ENCODE measurements at places on chromosomes 12 and 14.

- no peak for DNase-seq
These were observed 13.6 kb upstream of the GALNT16 start for GRCh38 chr14:69246331-69246730.

- no peak for DNase-seq
These were observed 452 bp downstream of the NGDN start for GRCh38 chr14:23469906-23470403.

DNA sequence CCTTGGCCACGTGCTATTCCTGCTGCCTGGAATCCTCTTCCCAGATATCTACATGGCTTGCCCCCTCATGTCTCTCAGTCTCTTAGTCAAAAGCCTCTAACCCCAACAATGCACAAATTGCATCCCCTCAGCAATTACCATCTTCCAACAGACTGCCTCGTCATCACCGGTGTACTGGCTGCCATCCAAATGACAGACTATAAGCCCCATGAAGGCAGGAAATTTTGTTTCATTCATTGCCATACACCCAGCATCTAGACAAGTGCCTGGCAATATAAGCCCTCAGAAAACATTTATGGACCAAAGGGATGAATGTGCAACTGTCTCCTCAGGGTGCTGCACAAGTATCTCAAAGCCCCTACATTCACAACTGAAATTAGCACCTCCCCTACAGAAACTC, 5.8 kb downstream of the GLT8D2 start:
- DNase-seq, result no peak

GRCh38 chr12:112904571-112904970, 2.2 kb upstream of the OAS1 start:
- no peak for DNase-seq

DNA sequence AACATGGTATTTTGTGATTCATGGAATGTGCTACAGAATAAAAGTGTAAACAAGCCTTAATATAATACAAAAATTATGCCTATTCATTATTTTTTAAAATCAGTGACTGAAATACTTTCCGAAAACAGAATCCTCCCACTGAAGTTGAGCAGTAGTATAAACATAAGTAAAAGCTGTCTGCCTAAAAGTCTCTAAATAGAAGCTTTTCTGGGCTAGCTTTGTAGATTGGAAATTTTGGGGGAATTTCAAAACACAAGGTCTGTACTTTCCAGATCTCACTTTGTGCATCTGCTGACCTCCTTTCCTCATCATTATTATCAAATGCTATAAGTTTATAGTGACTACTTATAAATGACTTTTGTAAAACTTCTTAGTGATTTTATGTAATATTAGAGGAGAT, 80.4 kb upstream of the TRHDE start:
- no peak for DNase-seq

DNA sequence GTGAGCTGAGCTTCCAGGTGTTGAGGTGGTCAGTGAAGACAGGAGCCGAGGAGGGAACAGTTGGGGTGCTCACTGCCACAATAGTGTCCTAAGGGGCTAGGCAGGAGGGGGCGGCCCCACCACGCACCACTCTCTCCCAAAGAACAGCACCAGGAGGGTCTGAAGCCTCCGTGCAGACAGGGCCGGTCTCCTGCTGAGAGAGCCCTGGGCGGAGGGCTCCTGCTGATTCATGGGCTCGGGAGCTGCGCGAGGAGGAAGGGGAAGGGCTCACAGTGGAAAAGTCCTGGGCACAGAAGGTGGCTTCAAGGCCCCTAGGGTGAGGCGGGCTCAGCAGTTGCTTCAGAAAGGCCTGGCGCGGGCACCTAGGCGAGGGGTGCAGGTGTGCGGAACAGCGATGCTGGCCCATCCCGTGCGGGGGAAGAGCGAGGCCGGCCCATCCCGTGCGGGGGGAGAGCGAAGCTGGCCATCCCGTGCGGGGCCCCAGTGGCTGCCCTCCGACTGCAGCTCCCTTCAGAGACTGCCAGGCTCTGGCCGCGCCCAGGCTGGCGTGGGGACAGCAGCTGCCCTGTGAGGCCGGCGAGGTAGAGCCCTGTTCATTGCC, 176.7 kb downstream of the ADGRD1 start:
- DNase-seq, result no peak

GRCh38 chr12:54162741-54163140, 26.0 kb downstream of the SMUG1 start:
- no peak for DNase-seq

DNA sequence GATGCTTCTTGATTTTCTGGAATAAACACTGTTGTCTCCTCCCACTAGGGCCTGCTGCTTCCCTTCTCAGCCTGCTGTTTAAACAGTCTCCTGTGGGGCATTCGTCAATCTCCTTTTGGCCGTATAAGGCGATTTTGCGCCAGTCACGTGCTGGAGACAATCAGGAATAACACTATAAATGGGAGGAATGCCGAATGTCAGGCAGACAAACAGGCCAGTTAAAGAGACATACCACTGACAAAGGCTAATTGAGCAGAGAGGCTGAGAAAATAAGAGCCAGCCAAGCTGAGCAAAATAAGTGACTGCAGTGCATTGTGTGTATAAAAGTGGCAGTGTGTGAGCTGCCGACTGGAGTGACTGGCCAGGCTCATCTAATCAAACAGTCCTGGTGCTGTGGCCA, 23.3 kb downstream of the DMAC2L start:
- DNase-seq, result peak; percentile 88

GRCh38 chr12:40819436-40820108, 127.3 kb downstream of the CNTN1 start:
- DNase-seq, result no peak

GRCh38 chr14:29637411-29637810, 290.2 kb downstream of the PRKD1 start:
- peak; percentile 36 for DNase-seq

GRCh38 chr14:24692382-24693352, 58.7 kb upstream of the GZMB start:
- no peak for DNase-seq

DNA sequence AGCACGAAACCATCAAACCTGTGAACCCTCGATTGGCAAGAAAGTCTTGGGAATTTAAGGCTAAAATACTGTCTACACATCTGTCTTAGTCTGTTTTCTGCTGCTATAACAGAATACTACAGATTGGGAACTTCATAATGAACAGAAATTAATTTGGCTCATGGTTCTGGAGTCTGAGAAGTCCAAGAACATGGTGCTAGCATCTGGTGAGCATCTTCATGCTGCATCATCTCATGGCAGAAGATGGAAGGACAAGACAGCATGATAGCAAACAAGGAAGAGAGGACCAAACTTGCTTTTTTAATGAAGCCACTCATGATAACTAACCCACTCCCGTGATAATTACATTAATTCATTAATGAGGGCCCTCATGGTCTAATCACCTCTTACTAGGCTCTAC, 102.0 kb upstream of the CDKN3 start:
- DNase-seq, result no peak

- no peak for DNase-seq
These were observed at the start of gene COCH for GRCh38 chr14:30874120-30874998. Gene COCH, plus strand, starts transcription at chr14:30874559. Its CDS starts 380 bp downstream, at chr14:30874939.

DNA sequence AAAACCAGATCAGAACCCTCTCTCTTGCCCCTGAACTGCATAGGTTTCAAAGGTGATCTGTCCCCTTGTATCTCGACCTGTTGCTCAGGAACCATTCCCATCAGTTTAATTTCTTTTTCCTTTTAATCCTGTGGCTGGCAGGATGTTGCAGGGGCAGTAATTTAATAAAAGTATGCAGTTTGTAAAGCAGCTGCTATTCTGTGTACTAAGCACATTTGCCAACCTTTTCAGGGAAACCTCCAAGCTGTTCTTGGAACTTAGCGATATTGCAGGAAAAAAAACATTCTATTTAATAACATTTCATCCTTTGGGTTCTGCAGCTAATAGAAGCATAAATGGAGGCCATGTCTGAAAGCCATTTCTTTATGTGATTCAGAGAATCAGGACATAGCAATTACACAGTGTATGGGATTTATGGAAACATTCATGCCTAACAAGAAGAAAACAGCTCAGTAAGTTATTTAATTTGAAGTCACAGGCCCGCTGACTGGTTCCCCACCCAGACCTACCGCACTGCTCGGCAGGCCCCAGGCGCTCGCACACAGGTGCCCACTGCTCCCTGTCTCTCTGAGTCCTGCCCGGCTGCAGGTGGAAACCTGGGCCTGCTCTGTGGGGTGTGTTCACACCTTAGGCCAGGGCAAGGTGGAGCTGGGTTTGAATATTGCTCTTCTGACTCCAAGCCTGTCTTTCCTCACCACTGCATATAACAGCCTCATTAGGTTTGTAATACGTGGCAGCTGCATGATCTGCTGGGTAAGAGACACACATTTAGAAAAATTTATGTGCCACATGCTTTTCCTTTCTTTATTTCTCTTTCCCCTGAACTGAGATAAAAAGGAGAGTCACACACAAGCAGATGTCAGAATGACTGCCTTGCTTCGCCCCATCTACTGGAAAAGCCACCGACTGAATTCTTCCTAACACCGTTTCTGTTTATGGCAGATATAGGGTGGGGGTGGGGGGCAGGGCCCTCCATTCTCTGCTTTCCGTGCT, 119.7 kb downstream of the SLC25A47 start:
- DNase-seq, result no peak

- no peak for DNase-seq
These were observed 70.9 kb downstream of the STXBP6 start for GRCh38 chr14:24978862-24979724.

DNA sequence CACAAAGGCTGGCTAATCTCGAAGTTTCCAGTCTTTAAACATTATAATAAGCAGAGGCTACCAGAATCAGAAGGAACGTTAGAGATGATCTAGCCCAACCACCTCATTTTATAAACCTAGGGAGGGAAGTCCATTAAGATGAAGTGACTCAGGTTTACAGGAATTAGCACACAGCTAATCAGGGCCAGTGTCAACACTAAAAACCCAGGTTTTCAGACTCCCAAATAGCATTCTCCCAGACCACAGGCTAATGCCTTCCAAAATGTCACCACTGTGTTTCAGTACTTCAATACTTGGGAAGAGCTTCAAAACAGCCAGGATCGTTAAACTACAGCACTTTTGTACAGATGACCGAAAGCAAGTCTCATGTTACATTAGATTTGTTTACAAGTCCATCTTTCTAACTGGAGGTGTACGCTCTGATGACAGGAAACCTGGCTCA, 89.2 kb downstream of the FOXN3 start:
- no peak for DNase-seq

DNA sequence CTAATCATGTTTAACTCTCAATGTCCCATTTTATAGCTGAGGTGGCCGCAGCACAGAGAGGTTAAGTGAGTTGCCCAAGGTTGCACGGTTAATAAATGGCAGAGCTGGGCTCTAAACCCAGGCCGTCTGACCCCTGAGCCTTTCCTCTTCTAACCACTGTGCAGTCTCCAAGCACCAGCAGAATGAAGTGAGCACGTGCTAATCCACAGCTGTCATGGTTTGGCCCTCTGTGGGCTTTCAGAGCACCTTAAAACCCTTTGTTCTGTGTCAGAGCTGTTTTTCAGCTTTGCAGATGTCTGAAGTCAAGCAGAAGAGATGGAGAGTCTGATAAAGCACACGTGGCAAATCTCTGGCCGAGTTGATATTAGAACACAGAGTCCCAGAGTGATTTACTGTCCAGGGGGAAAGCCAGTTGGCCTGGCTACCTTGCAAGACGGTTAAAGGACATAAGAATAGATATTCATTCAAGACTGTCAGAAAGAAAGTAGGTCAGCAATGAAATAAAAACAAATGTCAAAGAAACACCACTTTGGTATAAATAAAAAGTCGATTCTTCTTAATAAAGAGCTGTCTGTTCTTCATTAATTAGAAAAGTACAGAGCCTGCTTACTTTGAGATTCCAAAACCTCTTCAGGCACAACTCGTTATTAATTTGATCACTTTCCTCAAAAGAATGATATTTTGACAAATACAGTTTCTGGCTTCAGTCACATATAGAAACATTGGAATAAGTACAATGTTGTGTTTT, 107.3 kb downstream of the CRADD start:
- DNase-seq, result no peak

GRCh38 chr12:124248941-124249825, 45.7 kb upstream of the RFLNA start:
- no peak for DNase-seq

GRCh38 chr12:13046964-13047363, 2.8 kb downstream of the FAM234B start:
- DNase-seq, result no peak

GRCh38 chr12:127550271-127550670, 716.7 kb upstream of the TMEM132C start:
- no peak for DNase-seq

- peak; percentile 37 for DNase-seq
These were observed 35.8 kb downstream of the CCNK start for GRCh38 chr14:99516871-99517642.

DNA sequence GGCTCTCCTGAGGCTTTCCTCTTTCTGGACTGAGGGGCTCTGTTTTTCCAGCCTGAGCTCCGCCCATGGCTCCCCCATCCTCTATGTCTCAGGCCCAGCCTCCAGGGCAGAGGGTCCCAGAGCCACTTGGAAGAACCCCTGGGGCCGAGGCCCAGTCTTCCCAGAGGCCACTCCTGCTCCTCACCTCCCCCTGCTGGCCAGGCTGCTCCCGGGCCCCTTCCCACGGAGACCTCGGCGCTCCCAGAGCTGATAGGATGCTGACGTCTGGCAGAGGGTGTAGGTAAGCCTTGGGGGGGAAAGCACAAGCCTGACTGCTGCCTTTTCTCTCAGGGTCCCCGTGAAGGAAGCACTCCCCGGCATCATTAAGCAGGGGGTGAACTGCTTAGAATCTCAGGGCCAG, 51.4 kb downstream of the ERH start:
- no peak for DNase-seq

- no peak for DNase-seq
These were observed 18.1 kb downstream of the DYRK2 start for GRCh38 chr12:67666605-67667004.

DNA sequence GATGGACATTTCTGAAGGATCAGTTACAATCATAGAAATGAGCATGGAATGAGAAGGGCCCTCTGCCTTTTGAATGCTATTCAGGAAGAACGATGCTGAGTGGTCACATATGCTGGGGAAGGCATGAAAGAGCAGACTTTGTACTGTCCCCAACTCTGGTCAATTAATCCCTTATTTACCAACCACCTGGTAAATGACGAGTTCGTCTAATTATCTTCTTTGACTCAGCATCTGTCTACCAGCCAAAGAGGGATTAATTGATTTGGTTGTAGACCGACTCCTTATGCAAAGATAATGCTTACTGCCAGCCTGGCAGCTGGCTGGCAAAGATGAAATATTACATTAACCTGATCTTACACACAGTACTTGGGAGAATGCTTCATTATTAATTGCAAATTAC, 152.2 kb downstream of the CHST11 start:
- DNase-seq, result no peak

DNA sequence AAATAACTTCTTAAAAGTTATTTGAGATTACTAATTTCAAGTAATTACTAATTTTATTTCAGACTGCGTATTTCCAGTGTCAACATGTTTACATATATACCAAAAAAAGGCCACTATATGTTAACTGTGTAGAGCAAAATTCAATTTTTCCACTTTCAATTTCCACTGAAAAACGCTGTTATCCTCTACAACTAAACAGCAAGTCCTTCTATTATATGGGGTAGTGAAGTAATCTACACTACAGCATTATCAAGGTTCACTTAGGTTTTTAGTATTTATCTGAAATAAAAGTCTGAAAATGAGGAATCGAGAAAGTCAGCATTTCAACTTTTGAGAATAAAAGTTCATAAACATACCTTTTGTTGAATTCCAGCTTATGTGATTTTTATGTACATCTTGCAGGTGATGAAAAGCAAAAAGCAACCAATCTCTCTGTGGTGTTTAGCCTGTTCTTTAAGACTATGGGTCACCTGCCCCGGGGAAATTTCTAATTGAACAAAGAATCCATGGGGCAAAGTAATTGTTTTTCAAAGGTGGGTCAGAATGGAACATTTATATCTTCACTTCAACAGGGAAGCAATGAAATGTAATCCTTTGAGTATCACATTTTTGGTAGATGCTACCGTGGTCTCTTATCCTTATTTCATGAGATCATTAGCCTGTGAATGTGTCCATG, 3.3 kb downstream of the BTG1 start:
- DNase-seq, result no peak

Measured in dorsolateral prefrontal cortex (tissue), 122 donors.